Glutamatergic neuron (in vitro differentiated cells): ENCODE measurements at places on chromosomes 4 and X. TPM values are rescaled to one million over a fixed set of nuclear protein-coding genes. Genes with fewer than 3 reads are reported as not detected.

The RGN gene
- total RNA-seq, result 2.7 TPM

The P2RY10 gene
- not detected for total RNA-seq

The LNX1 gene
- total RNA-seq, result 0.10 TPM

- peaks cover 6% of the 10 kb centered on the region for H3K27me3 ChIP-seq
- no peak overlapping the region for H3K4me3 ChIP-seq
- no peaks in the 10 kb centered on the region for H3K36me3 ChIP-seq
- H3K27ac ChIP-seq, result no peak overlapping the region
- DNase-seq, result no peak
Observed at GRCh38 chr4:20367446-20367845, 115.7 kb downstream of the SLIT2 start.

GRCh38 chr4:6767748-6768538, 14.6 kb upstream of the KIAA0232 start:
- H3K27ac ChIP-seq, result no peak overlapping the region
- no peaks in the 10 kb centered on the region for H3K36me3 ChIP-seq
- peaks cover 37% of the 10 kb centered on the region for H3K4me1 ChIP-seq

GRCh38 chr4:68076194-68076593, 53.5 kb downstream of the TMPRSS11F start:
- no peak overlapping the region for H3K27ac ChIP-seq
- no peaks in the 10 kb centered on the region for H3K36me3 ChIP-seq
- no peaks in the 10 kb centered on the region for H3K27me3 ChIP-seq
- no peak overlapping the region for H3K4me3 ChIP-seq

The FAM47C gene
- total RNA-seq, result not detected

The GRID2 gene
- total RNA-seq, result 2.1 TPM

The PGM2 gene
- total RNA-seq, result 8.8 TPM

- no peak overlapping the region for H3K4me3 ChIP-seq
- peak; percentile 22 for DNase-seq
- no peaks in the 10 kb centered on the region for H3K27me3 ChIP-seq
- H3K36me3 ChIP-seq, result no peaks in the 10 kb centered on the region
- H3K4me1 ChIP-seq, result peaks cover 44% of the 10 kb centered on the region
Observed at GRCh38 chr4:146472404-146472803, 49.3 kb downstream of the SLC10A7 start.

DNA sequence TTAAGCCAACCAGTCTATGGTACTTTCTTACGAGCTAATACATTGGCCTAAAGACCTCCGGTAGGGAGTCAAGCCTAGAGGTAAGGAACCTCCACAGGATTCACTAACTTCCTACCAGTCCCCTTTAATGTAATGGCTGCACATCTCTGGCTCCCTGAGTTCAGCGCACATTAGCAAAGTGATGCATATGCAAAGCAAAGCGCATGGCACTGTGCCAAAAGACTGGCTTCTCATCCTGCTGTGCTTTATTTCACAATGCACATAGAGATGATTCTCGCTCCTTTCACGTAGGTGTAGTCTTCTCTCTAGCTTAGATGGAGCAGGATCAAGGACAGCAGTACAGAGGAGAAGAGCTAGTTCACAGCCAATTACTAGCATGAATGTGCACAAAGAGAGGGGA, 14.6 kb upstream of the CLTRN start:
- no peaks in the 10 kb centered on the region for H3K4me1 ChIP-seq
- no peaks in the 10 kb centered on the region for H3K36me3 ChIP-seq
- H3K4me3 ChIP-seq, result no peak overlapping the region
- H3K27me3 ChIP-seq, result no peaks in the 10 kb centered on the region
- H3K27ac ChIP-seq, result no peak overlapping the region

DNA sequence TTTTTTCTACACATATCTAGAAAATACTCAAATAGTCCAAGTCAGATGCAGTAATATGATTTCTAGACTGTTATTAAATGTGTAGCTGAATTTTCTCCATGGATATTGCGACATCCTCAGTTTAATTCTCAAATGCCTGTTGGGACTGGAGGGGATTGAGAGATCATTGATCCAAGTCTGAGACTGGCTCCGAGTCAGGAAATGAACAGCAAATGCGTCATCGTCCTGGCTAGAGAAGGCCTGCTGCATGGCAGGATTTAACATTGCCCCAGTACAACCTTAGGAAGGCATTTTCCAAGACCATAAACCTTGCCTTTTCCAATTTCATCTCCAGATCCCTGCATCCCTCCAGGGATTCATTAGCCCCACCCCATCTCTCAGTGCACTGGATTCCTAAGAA, 56.6 kb upstream of the SLC6A14 start:
- no peaks in the 10 kb centered on the region for H3K4me1 ChIP-seq
- DNase-seq, result no peak
- no peak overlapping the region for H3K4me3 ChIP-seq
- H3K27ac ChIP-seq, result no peak overlapping the region
- H3K27me3 ChIP-seq, result no peaks in the 10 kb centered on the region

- H3K4me1 ChIP-seq, result peaks cover under 1% of the 10 kb centered on the region
- no peak overlapping the region for H3K4me3 ChIP-seq
- peaks cover 5% of the 10 kb centered on the region for H3K27me3 ChIP-seq
- H3K36me3 ChIP-seq, result peaks cover 11% of the 10 kb centered on the region
- H3K27ac ChIP-seq, result no peak overlapping the region
- DNase-seq, result no peak
Observed at GRCh38 chr4:38166082-38166481, 205.9 kb downstream of the PTTG2 start.

The NXF2 gene
- total RNA-seq, result 1.4 TPM

DNA sequence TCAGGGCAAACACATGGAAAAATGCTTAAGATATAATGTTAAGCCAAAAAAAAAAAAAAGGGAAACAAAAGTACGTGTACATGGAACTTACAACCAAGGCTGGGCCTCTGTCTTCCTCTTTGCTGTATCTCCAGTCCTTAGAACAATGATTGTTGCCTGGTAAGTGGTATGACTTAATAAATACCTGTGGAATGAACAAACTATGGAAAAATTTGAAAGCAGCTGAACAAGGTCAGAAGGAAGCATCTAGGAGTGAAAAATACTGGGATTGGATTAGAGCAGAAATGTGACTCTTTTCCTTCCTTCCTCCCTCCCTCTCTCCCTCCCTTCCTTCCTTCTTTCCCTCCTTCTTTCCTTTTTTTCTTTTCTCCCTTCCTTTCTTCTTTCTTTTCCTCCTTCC, 54.2 kb upstream of the SMIM10 start:
- DNase-seq, result no peak
- no peaks in the 10 kb centered on the region for H3K27me3 ChIP-seq
- no peak overlapping the region for H3K27ac ChIP-seq
- H3K4me1 ChIP-seq, result no peaks in the 10 kb centered on the region
- no peaks in the 10 kb centered on the region for H3K36me3 ChIP-seq
- no peak overlapping the region for H3K4me3 ChIP-seq

The IGFBP7 gene
- not detected for total RNA-seq

The DRD5 gene
- not detected for total RNA-seq

GRCh38 chr4:8292478-8293107, 23.0 kb downstream of the HTRA3 start:
- no peak overlapping the region for H3K27ac ChIP-seq
- peaks cover 2% of the 10 kb centered on the region for H3K4me1 ChIP-seq
- H3K36me3 ChIP-seq, result no peaks in the 10 kb centered on the region
- peaks cover 7% of the 10 kb centered on the region for H3K27me3 ChIP-seq
- H3K4me3 ChIP-seq, result no peak overlapping the region

The CDKL2 gene
- 1.6 TPM for total RNA-seq

The PPP1R2C gene
- total RNA-seq, result not detected

- no peak for DNase-seq
- H3K36me3 ChIP-seq, result peaks cover 6% of the 10 kb centered on the region
- H3K27ac ChIP-seq, result no peak overlapping the region
- no peaks in the 10 kb centered on the region for H3K27me3 ChIP-seq
Observed at GRCh38 chr4:151195801-151196200, 81.2 kb upstream of the PRSS48 start.

DNA sequence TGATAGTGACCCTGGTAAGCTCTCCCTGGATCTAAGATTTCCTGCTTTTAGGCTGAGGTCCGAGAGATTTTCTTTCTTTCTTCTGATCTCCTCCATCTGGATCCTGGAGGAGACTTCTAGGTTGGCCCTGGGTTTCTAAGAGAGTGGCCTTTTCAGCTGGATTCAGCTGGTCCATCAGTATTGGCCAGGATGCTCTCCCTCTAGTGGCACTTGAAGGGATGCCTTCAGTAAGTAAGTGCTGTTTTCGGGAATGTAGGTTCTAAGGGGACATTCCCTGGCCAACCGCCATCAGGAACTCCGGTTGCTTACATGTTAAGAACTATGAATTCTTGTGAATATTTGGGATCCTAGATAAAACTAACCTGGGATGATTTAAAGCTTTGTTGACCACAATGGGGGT, 56.9 kb downstream of the SERTM2 start:
- peaks cover 3% of the 10 kb centered on the region for H3K27me3 ChIP-seq
- DNase-seq, result no peak
- no peak overlapping the region for H3K4me3 ChIP-seq
- H3K27ac ChIP-seq, result no peak overlapping the region

GRCh38 chrX:152886716-152887115, 11.2 kb upstream of the ZNF185 start:
- H3K36me3 ChIP-seq, result peaks cover 5% of the 10 kb centered on the region
- peaks cover 3% of the 10 kb centered on the region for H3K27me3 ChIP-seq

The PTTG2 gene
- not detected for total RNA-seq

- no peak overlapping the region for H3K27ac ChIP-seq
- no peak overlapping the region for H3K4me3 ChIP-seq
Observed at GRCh38 chrX:9557091-9557490, 92.2 kb downstream of the TBL1X start.

The MAML3 gene
- 59.4 TPM for total RNA-seq

The ANKRD50 gene
- 58.9 TPM for total RNA-seq

- DNase-seq, result no peak
- no peak overlapping the region for H3K4me3 ChIP-seq
- H3K27me3 ChIP-seq, result no peaks in the 10 kb centered on the region
- no peaks in the 10 kb centered on the region for H3K36me3 ChIP-seq
- H3K27ac ChIP-seq, result no peak overlapping the region
Observed at GRCh38 chr4:9384126-9384525, 21.2 kb downstream of the USP17L30 start.
